ENCODE measurements at places on chromosomes 3 and 15.

GRCh38 chr3:105235221-105235620 is 131.5 kb upstream of the ALCAM start:
- DNase-seq: no peak

DNA sequence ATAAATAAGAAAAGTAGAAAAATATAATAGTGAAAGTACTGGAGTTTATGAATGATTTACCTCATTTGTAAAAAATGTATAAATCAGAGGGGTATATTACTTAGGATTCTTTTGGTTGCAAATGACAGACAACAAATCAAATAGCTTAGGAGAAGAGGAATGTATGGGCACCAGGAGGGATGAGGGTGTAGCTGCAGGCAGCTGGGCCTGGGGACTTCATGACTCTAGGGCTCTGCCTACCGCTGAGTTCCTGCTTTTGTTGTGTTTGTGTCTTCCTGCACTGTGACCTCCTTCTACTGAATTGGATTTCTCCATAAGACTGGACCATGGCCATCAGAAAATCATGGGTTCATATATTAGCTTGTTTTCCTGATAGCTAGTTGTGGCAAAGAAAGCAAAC is 27.9 kb upstream of the PDE8A start:
- DNase-seq: no peak

GRCh38 chr3:60298141-60298540 is 953.1 kb downstream of the FHIT start:
- no peak for DNase-seq

GRCh38 chr3:14810801-14811661 is 7.7 kb upstream of the FGD5 start:
- no peak for DNase-seq

- DNase-seq: peak; percentile 34
Measured at GRCh38 chr3:108406661-108407206, 103.7 kb downstream of the MYH15 start.

- no peak for DNase-seq
Measured at GRCh38 chr15:75167588-75168350, 33.9 kb upstream of the C15orf39 start.

DNA sequence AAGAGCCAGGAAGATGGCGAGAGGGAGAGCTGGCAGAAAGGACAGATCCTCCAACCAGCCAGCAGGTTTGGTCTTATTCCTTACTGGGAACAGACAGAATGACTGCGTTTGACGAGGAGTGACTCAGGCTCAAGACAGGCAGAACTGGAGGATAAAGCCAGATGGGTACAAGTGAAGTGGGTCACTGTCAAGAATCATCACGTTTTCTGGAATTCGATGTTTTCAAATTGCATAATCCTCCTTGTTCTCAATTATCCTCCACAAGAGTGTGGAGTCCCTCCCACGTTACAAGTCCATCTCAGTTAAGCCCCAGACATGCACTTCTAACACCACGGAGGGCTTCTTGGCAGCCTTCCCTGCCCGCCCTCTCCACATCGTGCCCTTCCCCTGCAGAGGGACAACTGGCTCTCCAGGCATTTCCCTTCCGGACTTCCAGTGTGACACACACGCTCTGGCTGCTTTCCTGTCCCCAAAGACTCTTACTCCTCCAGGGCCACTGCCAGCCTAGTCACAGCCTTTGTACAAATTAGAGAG is 183.1 kb downstream of the CHST2 start:
- DNase-seq: peak; percentile 68

Data from H4 (cell line).